A549 treated with GW870086 at 1 μM for 4 hours (cell line): ENCODE measurements at places on chromosomes 1 and 21. TPM values are rescaled to one million over a fixed set of nuclear protein-coding genes. Genes with fewer than 3 reads are reported as not detected.

The GJA9 gene
- 0.06 to 0.08 TPM (median 0.07 TPM) in 3 of 5 replicates, not detected in the others for total RNA-seq

The KIAA0319L gene
- total RNA-seq: 13.5 to 17.4 TPM (median 15.4 TPM) in 5 replicates

The ACKR1 gene
- not detected in 5 replicates for total RNA-seq

The FCGR3A gene
- not detected in 5 replicates for total RNA-seq

The OR2L8 gene
- not detected in 5 replicates for total RNA-seq

The CTNNBIP1 gene
- 7.2 to 10.9 TPM (median 9.3 TPM) in 5 replicates for total RNA-seq

The CYP4A11 gene
- total RNA-seq: not detected in 5 replicates

The FAAP20 gene
- total RNA-seq: 39.2 to 65.1 TPM (median 59.7 TPM) in 5 replicates

The ZBTB8A gene
- total RNA-seq: 3.0 to 4.1 TPM (median 3.4 TPM) in 5 replicates

The TMEM81 gene
- total RNA-seq: 2.0 to 2.6 TPM (median 2.3 TPM) in 5 replicates

The ZNF672 gene
- total RNA-seq: 15.9 to 22.6 TPM (median 22.2 TPM) in 5 replicates

The CC2D1B gene
- 14.4 to 19.2 TPM (median 17.9 TPM) in 5 replicates for total RNA-seq

The CLCA1 gene
- total RNA-seq: not detected in 5 replicates

The S100A4 gene
- total RNA-seq: 1,668 to 2,055 TPM (median 1,841 TPM) in 5 replicates

The ZC3H12A gene
- total RNA-seq: 33.2 to 47.8 TPM (median 41.9 TPM) in 5 replicates

The AADACL4 gene
- total RNA-seq: not detected in 5 replicates
